ENCODE measurements at places on chromosomes 3 and 15. TPM values are rescaled to one million over a fixed set of nuclear protein-coding genes. Genes with fewer than 3 reads are reported as not detected.

- H3K4me3 ChIP-seq: no peak overlapping the region
- no peak for DNase-seq
- H3K4me1 ChIP-seq: peaks cover 2% of the 10 kb centered on the region
- H3K27ac ChIP-seq: no peak overlapping the region
Observed at GRCh38 chr3:7506606-7507180, 645.8 kb downstream of the GRM7 start.

GRCh38 chr3:50467919-50468318 is 35.5 kb downstream of the CACNA2D2 start:
- no peak overlapping the region for H3K27ac ChIP-seq
- H3K4me1 ChIP-seq: no peaks in the 10 kb centered on the region
- no peak overlapping the region for H3K4me3 ChIP-seq
- peaks cover 10% of the 10 kb centered on the region for H3K27me3 ChIP-seq

DNA sequence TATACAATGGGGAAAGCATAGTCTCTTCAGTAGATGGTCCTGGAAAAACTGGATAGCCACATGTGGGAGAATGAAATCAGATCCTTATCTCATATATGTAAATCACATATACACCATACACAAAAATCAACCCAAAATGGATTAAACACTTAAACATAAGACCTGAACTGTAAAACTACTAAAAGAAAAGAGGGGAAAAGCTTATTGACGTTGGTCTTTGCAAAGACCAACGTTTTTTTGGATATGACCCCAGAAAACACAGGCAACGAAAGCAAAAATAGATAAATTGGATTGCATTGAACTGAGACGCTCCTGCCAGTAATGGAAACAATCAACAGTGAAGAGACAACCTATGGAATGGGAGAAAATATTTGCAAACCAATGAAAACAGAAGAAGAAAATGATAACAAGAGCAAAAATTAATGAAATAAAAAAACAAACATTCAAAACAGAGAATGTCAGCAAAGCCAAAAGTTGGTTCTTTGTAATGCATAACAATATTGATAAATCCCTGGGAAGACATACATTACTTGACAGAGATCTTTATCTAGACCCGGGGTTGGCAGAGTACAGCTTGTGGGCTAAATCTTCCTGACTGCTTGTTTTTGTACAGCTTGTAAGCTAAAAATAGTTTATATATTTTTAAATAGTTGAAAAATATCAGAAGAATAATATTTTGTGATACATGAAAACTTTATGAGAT is 86.9 kb downstream of the NEO1 start:
- no peaks in the 10 kb centered on the region for H3K27me3 ChIP-seq
- no peak overlapping the region for H3K4me3 ChIP-seq
- no peak for DNase-seq
- H3K36me3 ChIP-seq: no peaks in the 10 kb centered on the region
- peaks cover 9% of the 10 kb centered on the region for H3K4me1 ChIP-seq

GRCh38 chr3:114877378-114878113 is 269.5 kb downstream of the ZBTB20 start:
- no peaks in the 10 kb centered on the region for H3K36me3 ChIP-seq
- H3K27ac ChIP-seq: no peak overlapping the region
- H3K27me3 ChIP-seq: no peaks in the 10 kb centered on the region
- H3K4me3 ChIP-seq: no peak overlapping the region
- no peak for DNase-seq
- H3K4me1 ChIP-seq: peaks cover 6% of the 10 kb centered on the region

The CNTN6 gene
- polyA plus RNA-seq: 0.03 TPM

GRCh38 chr3:128551451-128551850 is 58.5 kb upstream of the GATA2 start:
- H3K4me3 ChIP-seq: no peak overlapping the region
- H3K27ac ChIP-seq: no peak overlapping the region
- no peak for DNase-seq
- H3K36me3 ChIP-seq: no peaks in the 10 kb centered on the region

The KLF15 gene
- polyA plus RNA-seq: 1.6 TPM

The CYP8B1 gene
- 0.25 TPM for polyA plus RNA-seq

DNA sequence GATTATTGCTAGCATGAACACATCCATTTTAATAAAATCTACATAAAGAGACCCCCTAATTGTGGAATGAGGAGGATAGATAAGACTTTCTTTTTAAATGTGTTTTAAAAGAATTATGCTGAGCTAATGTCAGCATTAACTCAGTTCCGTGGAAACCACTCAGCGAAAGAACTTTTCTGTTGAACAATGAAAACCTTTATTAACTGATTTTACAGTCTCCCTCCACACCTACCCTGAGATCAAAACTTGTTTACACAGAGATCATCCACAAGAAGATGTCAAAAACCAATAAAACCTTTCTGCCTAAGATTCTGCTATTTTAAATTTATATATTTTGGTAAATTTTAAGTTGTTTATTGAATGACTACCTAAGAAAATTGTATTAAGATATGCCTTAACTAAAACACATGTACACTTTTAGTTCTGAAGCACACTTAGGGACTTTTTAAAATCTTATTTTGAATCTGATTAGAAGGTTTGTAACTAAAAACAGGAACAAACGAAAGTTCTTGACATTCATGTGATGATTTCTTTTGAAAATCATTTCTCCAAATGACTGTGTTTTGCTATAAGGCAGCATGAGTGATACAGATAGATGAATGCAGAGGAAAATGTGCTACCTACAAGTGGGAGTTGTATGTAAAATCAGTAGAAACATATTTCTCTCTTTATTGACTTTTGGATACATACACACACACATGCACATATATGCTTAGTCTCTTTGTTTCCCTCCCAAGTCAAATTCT is 369.0 kb downstream of the UNC13C start:
- no peaks in the 10 kb centered on the region for H3K27me3 ChIP-seq
- no peak for DNase-seq
- no peaks in the 10 kb centered on the region for H3K4me1 ChIP-seq
- H3K36me3 ChIP-seq: no peaks in the 10 kb centered on the region
- H3K27ac ChIP-seq: no peak overlapping the region
- no peak overlapping the region for H3K4me3 ChIP-seq

DNA sequence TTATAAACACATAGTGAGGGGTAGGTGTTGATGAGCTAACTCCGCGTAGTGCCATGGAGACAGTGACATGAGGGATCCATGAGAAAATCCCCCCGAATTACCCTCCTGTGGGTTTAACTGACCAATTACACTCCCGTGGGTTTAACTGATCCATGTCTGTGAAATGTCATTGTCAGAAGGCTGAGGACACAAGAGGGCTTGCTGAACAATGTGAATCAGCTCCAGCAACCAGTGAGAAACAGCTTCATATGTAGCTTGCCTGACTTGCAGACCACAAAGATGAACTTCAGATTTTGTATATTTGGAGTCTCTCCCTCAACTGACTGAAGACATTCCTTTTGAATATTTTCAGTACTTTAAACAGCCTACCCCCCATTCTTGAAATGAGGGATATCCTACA is 144.9 kb downstream of the FBN1 start:
- no peaks in the 10 kb centered on the region for H3K4me1 ChIP-seq
- DNase-seq: no peak
- no peak overlapping the region for H3K4me3 ChIP-seq

GRCh38 chr3:157837336-157837735 is 268.9 kb downstream of the SHOX2 start:
- H3K27ac ChIP-seq: no peak overlapping the region
- H3K4me3 ChIP-seq: no peak overlapping the region

GRCh38 chr3:71831599-71831998 is 46.7 kb upstream of the PROK2 start:
- DNase-seq: no peak
- H3K27me3 ChIP-seq: no peaks in the 10 kb centered on the region
- no peaks in the 10 kb centered on the region for H3K4me1 ChIP-seq

GRCh38 chr3:56055546-56055945 is 412.7 kb downstream of the ERC2 start:
- no peak overlapping the region for H3K27ac ChIP-seq
- H3K4me3 ChIP-seq: no peak overlapping the region
- H3K36me3 ChIP-seq: no peaks in the 10 kb centered on the region
- no peaks in the 10 kb centered on the region for H3K27me3 ChIP-seq

GRCh38 chr15:86178845-86179244 is 99.2 kb downstream of the AGBL1 start:
- no peaks in the 10 kb centered on the region for H3K36me3 ChIP-seq
- no peak overlapping the region for H3K27ac ChIP-seq
- DNase-seq: no peak
- no peaks in the 10 kb centered on the region for H3K4me1 ChIP-seq
- H3K4me3 ChIP-seq: no peak overlapping the region

The USP50 gene
- polyA plus RNA-seq: not detected

- H3K4me3 ChIP-seq: no peak overlapping the region
- DNase-seq: no peak
- no peaks in the 10 kb centered on the region for H3K36me3 ChIP-seq
Observed at GRCh38 chr15:86647810-86648440, 568.3 kb downstream of the AGBL1 start.

DNA sequence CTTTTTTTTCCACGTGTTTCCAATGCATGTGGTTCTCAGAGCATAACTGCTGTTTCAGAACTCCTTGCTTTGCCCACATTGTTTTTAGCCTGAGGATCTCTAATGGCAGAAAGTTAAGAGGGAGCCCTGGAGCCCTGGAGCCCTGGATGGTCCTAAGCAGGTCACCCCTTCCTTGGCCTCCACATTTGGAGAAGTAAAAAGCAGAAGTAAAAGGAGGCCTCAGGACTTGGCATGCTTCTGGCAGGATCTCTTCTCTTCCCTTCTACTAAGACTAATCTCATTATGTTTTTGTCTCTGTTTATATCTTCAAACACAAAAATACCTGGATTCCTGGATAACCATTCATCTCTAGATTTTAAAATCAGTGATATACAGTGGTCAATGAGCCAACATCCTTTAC is 50.1 kb downstream of the P2RY1 start:
- H3K27ac ChIP-seq: no peak overlapping the region
- H3K27me3 ChIP-seq: no peaks in the 10 kb centered on the region
- no peaks in the 10 kb centered on the region for H3K4me1 ChIP-seq
- no peak for DNase-seq
- H3K36me3 ChIP-seq: no peaks in the 10 kb centered on the region

DNA sequence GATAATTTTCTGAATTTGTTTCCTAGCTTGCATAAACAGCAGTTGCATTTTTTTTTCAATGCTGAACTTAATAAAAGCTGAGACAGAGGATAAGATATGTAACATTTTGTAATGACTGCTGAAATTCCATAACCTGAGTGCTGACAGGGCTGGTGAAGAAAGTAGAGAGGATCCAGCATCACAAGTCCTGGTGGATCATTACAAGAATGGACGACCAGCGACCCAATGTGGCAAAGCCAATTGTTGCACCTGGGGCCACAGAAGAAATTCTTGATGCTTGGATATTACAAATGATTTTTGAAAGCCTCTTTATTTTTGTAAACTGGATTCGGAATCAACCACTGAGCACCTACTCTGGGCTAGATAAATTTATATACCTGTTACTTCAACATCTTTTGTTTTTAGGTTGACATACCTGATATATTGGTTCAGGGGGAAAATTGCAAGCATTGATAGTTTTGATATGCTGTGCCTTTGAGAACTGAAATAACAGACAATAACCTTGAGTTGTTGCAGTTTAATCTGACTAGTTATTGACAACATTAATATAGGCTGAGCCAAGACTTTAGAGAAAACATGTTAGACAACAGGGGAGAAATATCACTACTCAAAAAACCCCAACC is 3.9 kb upstream of the ACTL6A start:
- H3K27ac ChIP-seq: no peak overlapping the region
- H3K4me1 ChIP-seq: no peaks in the 10 kb centered on the region
- H3K4me3 ChIP-seq: no peak overlapping the region
- H3K36me3 ChIP-seq: no peaks in the 10 kb centered on the region
- no peaks in the 10 kb centered on the region for H3K27me3 ChIP-seq

The ITPR1 gene
- 0.89 TPM for polyA plus RNA-seq

The SCN10A gene
- polyA plus RNA-seq: not detected

DNA sequence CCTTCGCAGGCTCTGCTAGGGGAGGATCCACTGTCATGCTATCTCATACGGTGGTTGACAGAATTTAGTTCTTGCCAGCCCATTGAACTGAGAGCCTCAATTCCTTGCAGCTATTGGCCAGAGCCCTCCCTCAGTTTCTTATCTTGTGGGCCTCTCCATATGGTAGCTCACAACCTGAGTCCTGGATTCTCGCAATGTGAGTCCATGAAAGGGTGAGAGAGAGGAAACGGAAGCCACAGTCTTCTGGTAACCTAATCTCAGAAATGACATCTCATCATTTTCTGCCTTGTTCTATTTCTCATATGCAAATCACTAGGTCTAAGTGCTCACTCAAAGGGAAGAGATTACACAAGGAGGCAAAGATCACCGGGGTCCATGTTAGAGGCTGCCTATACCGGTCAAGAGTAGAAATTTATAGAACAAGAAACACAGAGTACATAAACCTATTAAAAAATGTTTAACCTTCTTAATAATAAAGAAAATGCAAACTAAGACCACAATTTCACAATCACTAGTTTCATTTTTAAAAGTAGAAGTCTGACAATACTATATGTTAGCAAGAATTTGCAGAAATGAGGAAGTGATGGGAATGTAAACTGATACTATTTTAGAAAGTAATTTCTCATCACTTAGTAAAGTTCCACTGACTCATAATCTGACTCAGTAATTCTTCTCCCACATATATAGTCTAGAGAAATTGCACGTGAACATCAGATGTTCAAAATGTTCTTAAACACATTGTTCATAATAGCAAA is 378.4 kb upstream of the AGTR1 start:
- DNase-seq: no peak
- H3K4me1 ChIP-seq: no peaks in the 10 kb centered on the region
- H3K4me3 ChIP-seq: no peak overlapping the region
- no peak overlapping the region for H3K27ac ChIP-seq

- peak overlapping the region; percentile 69 for H3K4me3 ChIP-seq
- H3K36me3 ChIP-seq: peaks cover 4% of the 10 kb centered on the region
- H3K27ac ChIP-seq: peak overlapping the region; percentile 3
- DNase-seq: peak; percentile 40
- no peaks in the 10 kb centered on the region for H3K4me1 ChIP-seq
Observed at GRCh38 chr15:69462030-69462492, 9.4 kb downstream of the RPLP1 start.

The TNNC1 gene
- polyA plus RNA-seq: 110 TPM

The LDHAL6B gene
- not detected for polyA plus RNA-seq

- H3K4me1 ChIP-seq: no peaks in the 10 kb centered on the region
- DNase-seq: peak; percentile 44
- H3K36me3 ChIP-seq: no peaks in the 10 kb centered on the region
- H3K27ac ChIP-seq: no peak overlapping the region
- H3K4me3 ChIP-seq: peak overlapping the region; percentile 44
- no peaks in the 10 kb centered on the region for H3K27me3 ChIP-seq
Observed at GRCh38 chr15:89749951-89750559, 994 bp downstream of the MESP1 start.

GRCh38 chr3:104909721-104910120 is 457.0 kb upstream of the ALCAM start:
- H3K4me1 ChIP-seq: no peaks in the 10 kb centered on the region
- no peaks in the 10 kb centered on the region for H3K36me3 ChIP-seq
- DNase-seq: no peak
- no peak overlapping the region for H3K27ac ChIP-seq
